ENCODE measurements at places on chromosomes 7 and 10. TPM values are rescaled to one million over a fixed set of nuclear protein-coding genes. Genes with fewer than 3 reads are reported as not detected.

DNA sequence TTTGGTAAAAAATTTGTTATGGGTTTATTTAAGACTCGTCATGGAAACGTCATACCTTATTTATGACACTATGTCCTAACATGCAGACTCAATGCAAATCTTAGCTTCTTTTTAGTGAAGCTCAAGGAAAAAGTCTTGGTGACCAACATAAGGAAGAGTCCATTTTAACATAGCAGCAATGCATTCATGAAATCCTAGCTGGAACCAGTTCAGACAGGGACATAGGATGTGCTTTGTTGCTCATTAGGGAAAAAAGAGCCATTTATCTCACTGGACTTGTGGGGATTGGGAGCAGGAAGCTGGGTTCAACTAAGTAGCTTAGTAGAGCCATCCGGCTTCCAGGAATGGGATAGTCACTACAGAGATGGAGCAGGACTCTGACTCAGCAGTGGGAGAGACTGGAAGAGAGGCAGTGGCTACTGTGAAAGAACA is 100.7 kb upstream of the DKK1 start:
- DNase-seq, result peak; percentile 73

SCART1 gene
- polyA plus RNA-seq, result 0.15 TPM

ACBD7 gene
- not detected for polyA plus RNA-seq

CDNF gene
- polyA plus RNA-seq, result 1.0 TPM

- DNase-seq, result no peak
Observed at GRCh38 chr7:3668743-3669142, 367.7 kb downstream of the SDK1 start.

GRCh38 chr7:156096771-156097538 is 284.7 kb upstream of the SHH start:
- no peak for DNase-seq

CFAP58 gene
- 0.30 TPM for polyA plus RNA-seq

- DNase-seq, result no peak
Observed at GRCh38 chr10:30500963-30501504, 67.0 kb downstream of the MAP3K8 start.

GRCh38 chr7:117188949-117189592 is 133.8 kb downstream of the WNT2 start:
- peak; percentile 10 for DNase-seq

BAG3 gene
- polyA plus RNA-seq, result 88.2 TPM

PLXDC2 gene
- 0.81 TPM for polyA plus RNA-seq

DNA sequence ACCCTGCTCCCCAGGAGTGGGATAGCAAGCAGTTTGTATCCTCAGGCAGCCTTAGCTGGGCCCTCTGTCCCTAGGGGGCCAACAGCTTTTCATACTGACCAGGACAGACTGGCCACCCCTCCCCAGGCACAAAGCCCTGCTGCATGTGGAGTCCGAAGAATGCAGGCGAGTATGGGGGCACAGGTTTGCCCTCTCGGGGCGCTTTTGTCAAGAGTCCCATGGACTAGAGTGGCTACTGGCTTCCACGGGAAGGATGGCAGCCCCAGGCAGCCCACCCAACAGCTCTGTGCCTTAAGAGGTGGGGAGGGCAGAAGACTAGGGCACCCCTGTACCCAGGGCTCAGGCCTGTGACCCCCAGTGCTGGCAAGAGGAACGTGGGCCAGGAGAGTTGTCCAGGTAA is 10.7 kb downstream of the CXCL12 start:
- no peak for DNase-seq

- no peak for DNase-seq
Observed at GRCh38 chr7:142654398-142654797, 94.9 kb upstream of the PRSS1 start.

GRCh38 chr7:136290351-136290750 is 313.2 kb upstream of the MTPN start:
- DNase-seq, result no peak

DNA sequence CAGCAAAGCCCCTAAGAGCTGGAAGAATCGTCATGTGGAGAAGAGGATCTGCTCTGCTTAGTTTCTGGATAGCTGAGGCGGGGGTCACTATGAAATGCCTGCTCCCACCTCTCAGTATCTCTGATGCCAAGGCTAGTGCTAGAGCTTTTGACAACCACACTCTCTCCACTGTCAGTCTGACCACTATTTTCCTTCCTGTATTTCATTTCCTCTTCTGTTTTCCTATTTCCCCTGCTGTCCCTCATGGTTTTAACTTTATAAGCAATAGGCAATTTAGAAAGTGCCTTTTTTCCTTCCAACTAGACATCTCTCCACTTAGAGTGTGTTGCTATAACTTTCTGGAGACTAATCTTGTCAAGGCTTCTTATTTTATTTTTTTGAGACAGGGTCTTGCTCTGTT is 23.6 kb downstream of the C7orf57 start:
- DNase-seq, result no peak

WNT8B gene
- polyA plus RNA-seq, result not detected

WDR86 gene
- not detected for polyA plus RNA-seq

POR gene
- 54.4 TPM for polyA plus RNA-seq

ETV1 gene
- polyA plus RNA-seq, result 17.1 TPM

PDE6C gene
- 0.08 TPM for polyA plus RNA-seq

OR6B1 gene
- polyA plus RNA-seq, result not detected

GRCh38 chr7:91569728-91570457 is 305.7 kb downstream of the FZD1 start:
- peak; percentile 39 for DNase-seq

ALOX5 gene
- not detected for polyA plus RNA-seq

DNA sequence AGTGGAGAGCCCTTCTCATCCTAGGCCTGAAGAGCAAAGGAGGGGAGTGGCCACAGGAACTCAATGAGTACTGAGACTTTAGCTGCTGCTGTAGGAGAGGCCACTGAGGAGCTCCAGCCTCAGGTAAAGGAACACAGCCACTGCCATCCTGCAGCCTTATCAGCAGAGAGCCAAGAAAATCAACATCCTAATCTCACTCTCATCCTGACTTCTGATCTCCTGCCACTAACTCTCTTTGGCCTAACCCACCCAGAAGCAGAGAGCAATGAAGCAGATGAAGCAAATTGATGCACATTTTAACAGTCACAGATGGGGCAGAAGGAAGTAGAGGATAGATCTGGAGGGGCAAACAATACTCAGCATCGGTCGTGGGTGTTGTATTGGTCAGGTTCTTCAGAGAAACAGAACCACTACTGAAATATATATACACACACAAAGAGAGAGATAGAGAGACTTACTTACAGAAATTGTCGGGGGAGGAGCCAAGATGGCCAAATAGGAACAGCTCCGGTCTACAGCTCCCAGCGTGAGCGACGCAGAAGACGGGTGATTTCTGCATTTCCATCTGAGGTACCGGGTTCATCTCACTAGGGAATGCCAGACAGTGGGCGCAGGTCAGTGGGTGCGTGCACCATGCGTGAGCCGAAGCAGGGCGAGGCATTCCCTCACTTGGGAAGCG is 297.6 kb downstream of the MTERF1 start:
- no peak for DNase-seq

DNA sequence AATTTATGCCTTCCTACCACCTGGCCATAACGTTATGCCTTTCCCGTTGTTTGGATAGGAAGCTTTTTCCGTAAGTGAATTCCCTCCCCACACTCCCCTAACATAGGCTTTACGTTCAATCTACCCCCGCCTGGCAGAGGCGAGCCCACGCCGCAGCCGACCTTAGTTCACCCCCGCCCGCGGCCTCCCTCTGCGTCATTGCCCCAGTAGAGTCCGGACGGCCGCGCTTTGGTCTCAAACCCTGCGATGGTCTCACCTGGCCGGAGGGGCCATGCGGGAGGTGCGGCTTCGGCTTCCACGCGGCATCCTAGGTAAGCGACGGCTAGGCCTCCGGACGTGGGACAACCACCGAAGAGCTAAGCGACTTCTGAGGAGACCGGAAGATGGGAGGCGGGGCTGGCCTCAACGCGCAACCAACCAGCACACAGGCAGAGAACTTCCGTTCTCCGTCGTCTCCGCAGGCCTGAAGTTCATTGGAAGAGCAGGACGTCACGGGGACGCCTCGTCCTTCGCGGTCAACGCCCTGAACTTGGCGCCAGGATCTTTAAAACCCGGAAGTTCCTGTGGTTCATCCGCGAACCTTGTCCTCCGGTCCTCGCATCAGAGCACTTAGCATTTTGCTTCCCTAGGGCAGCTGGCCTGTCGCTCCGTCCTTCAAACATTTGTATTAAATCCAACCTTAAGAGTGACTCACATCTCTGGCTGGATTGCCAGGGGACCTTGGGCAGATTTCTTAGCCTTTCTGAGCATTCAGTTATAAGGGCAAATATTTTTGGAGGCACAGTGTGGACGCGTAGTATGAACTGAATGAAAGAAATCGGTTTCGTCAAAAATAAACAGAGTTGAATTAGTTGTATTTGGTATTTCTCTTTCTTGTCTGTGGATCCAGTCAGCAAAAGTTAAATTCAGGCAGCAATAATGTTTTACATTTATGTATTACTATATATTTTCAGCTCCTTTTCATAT is at the start of gene CHCHD2:
Gene CHCHD2 (minus strand): TSS at position 369 of the 966 bp plus-strand sequence. CDS start 63 bp downstream, at position 306.
- DNase-seq, result peak; percentile 100

TRIM50 gene
- not detected for polyA plus RNA-seq

CHST15 gene
- 0.06 TPM for polyA plus RNA-seq

ANKRD30A gene
- not detected for polyA plus RNA-seq

DNA sequence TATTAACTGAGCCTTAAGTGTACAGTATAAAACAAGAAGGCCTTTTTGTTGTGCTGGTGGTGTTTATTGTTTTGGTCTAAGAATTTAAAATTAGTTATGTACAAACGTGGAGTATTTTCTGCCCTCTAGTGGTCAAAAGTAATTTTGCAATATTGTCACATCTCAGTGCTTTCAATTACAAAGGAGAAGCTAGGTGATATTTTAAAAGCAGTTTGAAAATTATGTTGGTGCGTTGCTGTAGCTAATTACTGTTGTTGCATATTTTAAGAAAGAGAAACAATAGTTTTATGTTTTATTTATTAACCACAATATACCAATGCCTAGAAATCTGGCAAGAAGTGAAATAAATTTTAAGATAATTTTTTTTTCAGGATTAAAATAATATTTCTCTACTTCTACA is 11.4 kb downstream of the NPVF start:
- DNase-seq, result peak; percentile 38

- DNase-seq, result peak; percentile 99
Observed at GRCh38 chr10:70652761-70653657, 19.3 kb upstream of the ADAMTS14 start.

DNA sequence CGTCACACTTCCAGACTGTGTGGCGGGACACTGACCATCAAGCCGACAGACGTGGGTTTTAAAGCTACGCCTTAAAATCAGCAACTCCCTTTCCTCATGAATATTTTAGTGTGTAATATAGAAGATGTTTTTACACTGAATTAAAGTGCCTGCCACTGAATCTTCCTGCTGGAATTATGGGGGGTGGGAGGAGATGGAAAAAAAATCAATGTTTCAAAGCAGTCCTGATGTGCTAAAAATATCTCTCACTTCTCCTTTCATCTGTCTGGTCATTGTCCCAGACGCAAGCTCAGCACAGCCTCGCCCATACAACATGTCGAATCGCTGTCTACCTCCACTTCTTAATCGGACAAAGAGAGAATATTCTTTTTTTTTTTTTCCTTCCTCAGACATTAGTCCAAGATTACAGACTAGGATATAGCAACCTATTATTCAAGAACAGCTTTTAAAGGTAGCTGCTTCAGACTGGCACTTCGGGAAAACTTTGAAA is 165.1 kb upstream of the KLF14 start:
- DNase-seq, result no peak

- DNase-seq, result no peak
Observed at GRCh38 chr7:140010194-140010895, 52.4 kb downstream of the PARP12 start.

SEMA3D gene
- 4.0 TPM for polyA plus RNA-seq

GRCh38 chr7:81926154-81926553 is 156.3 kb upstream of the HGF start:
- DNase-seq, result peak; percentile 73

GALNT17 gene
- not detected for polyA plus RNA-seq

DNA sequence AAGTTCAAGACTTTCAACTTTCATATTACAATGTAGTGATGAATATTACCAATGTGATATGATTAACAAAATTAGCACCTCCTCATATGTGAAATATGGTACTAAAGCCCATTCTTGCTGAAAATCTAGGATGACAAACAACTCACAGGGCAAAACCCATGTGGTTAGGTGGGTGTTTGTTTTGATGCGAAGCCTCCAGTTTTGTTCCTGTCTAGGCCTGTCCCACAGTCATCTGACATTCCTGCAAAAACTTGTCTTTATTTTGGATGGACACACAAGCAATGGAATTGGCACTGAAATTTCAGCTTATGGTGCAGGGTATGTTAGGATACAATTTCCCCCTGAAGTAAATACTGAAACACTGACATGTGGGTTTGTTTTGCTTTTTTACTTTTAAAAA is 95.3 kb downstream of the PARD3 start:
- DNase-seq, result no peak
